ENCODE measurements at places on chromosomes 2 and 18.
A peak's percentile ranks its signal among the peaks of the same experiment; 100 is the strongest.

DNA sequence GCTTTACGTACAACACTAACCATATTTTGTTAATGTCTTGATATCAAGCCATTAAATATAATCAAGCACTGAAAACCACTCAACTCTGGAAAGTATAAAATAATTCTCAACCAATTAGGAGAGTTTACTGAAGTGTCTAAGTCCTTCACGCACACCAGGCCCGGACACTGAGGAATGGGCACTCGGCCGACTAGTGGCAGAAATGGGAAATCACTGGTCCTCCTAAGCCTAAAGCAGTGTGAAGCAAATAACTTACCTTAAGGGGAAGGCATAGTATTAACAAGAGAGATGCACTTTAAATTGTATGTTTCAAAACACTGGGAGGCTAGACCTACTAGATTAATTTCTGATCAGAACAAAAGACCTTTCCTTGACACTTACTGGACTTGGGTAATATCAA, 45.7 kb downstream of the FAM210A start:
- DNase-seq, result peak; percentile 54

DNA sequence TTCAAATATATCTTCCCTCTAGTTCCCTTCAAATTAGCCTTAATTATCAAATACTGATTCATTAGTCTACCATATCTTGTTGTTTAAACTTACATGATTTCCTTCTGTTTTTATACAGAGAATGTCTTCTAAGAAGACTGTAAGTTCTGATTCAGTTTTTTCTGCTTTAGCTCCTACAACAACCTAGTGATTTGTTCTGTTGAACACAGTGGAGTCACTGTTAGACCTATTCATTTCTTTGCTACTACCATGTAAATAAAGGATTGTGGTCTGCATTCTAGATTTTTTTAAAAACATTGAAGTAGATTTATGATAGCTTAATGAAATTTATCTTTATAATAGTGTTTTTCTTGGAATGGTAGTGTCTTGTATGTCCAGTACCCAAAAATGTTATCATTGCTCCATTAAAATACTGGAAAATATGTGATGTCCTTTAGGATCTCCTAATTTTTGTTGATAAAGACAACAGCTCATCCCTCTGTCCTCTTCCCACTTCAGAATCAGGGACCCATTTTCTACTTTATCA, 146.4 kb downstream of the MBD5 start:
- no peak for DNase-seq

GRCh38 chr2:39664232-39664887, 1.4 kb upstream of the TMEM178A start:
- no peak for DNase-seq

- no peak for DNase-seq
Measured at GRCh38 chr18:64119916-64120315, 29.0 kb downstream of the LINC00305 start.

DNA sequence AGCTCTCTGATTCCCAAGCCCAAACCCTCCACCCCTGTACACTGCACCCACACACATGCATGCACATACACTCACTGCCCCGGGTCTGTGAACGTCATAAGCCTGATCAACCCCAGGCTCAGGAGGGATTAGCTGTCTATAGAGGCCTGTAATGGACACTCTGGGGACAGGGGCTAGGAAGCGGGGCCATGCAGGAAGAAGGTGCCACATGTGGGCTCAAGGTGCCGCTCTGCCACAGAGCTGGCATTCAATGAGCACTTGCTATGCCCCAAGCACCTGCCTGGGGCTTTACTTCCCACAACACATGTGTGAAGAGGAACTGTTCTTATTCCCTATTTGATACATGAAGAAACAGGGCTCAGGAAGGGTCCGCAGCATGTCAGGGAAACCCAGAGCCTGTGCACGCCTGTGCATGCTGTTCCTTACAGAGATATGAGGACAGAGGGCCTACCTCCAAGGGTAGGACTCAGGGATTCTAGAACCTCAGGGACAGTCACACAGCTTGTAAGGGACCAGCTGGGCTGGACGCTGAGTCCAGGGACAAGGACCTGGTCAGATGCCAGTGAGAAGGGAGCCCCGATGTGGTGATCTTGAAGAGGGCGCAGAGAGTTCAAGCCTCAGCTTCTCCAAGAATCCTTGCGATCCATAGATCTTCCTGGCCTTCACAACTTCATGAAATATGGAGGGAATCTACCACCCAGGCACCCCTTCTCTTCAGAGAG, 5.0 kb downstream of the BIN1 start:
- no peak for DNase-seq

DNA sequence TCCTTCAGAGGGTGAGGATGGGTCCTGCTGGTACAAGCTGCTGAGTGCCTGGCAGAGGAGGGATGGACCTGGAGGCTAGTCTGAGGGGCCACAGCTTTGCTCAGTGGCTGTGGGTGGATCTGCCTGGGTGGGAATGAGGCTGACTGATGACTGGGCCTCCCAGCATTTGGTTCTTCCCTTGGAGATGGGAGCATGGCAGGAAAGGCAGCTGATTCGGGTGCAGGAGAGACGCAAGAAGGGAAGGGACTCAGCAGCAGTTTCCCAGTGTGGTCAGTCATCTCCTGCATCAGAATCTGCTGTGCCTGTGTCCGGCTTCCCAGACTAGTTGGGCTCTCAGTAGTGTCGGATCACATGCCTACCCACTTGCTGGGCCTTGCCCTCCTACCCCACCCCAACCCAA, 7.3 kb downstream of the WIPF1 start:
- DNase-seq, result no peak

DNA sequence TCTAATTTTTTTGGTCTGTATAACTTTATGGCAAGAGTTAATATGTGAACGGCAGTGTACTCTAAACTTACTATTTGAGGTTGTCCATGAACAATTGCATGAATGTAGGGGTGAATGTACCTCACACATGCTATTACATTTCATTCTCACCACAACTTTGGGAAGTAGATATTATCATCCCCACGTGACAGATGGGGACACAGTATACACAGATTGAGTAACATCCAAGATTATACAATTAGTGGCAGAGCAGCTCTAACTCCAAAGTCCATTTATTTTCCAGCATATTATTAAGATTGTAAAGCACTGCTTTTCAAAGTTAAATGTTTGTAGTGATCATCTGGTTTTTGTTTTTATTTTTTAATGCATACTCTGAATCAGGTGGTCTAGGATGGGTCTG, 622.1 kb upstream of the ZEB2 start:
- peak; percentile 36 for DNase-seq

DNA sequence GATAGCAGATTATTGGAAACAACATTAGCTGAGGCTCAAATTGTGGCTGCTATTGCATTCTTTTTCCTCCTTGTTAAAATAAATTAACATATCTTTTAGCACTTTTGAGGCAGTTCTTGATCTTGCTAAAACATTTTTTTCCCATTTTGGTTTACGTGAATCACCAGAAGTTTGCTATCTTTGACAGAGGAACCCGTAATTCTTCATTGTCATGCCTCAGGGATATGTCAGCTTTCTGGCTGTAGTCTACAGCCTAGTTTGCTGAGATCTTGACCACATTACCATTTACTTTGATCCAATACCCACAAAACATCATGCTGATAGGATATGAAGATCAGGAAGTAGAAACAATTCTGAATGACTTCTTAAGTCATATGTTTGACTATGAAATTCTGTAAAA, 25.1 kb upstream of the FANCL start:
- DNase-seq, result no peak

GRCh38 chr2:238134393-238134785, 4.1 kb upstream of the KLHL30 start:
- DNase-seq, result no peak

DNA sequence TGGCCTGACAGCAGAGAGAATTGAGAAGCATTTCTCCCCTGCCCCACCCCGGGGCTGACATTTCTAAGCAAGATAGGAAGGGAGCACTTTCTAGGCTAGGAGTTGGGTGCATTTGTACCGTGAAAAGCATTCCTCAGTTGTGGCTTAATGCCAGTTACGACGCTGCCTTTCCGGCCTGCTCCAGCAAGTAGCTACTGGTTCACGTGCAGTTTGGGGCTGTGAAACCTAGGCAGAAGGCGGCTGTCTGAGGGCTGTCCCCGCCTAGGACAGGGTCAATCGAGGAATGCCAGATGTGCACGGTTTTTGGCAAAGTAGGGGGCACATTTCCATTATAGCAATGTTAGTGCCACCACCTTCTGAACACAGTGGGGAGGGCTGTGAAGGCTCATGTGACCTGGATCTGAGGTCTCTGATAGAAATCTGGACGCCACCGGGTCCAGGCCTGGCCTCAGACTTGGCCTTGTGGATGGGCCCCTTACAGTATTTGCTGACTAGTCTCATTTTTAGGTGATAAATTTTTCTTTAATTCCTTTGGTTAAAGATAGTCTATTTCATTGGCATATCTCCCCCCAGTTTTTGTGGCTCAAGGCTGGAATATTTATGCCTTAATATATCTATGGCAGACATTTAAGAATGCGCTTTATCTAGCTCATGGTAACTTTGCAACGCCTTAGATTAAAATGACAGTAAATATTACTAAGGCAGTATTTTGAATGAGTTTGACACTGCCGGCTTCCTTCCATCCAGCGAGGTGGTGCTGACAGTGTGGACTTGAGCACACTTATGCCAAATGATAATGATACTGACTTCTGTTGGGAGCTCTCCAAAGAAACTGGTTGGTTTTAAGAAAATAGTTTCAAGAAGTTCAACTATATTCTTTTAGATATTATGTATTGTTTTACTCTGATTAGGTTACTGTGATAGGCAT, 78.7 kb downstream of the LPIN1 start:
- DNase-seq, result peak; percentile 74

DNA sequence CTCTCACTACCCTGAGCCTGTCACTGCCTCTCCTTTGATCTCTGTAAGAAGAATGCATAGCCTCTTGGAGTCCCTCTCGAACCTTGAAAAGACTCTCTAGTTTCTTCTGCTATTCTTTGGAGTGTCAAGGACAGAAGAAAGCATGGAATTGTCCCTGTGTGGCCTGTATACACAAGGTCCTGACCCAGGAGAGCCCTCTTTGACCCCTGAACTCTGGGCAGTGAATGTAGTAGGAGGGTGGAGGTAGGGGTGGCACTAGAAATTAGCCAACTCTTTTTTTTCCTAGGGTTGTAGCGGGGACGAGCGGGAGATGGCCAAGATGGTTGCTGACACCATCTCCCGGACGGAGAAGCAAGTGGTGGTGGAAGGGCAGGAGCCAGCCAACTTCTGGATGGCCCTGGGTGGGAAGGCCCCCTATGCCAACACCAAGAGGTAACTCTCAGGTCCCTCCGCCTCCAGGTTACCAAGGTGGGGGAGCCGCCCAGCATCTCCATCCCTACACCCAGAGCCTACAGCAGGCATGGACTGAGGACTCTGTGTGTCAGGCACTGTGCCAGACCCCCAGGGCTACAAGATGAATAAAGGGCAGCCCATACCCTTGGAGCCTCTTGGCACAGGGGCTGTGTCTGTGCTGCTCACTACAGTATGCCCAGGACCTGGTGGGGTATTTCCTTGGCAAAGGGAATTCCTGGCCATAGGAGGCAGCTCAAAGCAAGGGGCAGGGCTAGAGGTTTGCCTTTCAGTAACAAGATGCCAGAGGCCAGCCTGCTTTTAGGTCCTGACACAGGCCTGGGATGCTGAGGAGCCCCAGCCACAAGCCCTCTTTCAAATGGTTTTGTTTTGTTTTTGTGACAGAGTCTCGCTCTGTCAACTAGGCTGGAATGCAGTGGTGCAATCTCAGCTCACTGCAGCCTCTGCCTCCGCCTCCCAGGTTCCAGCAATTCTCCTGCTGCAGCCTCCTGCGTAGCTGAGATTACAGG, 16.4 kb downstream of the VIL1 start:
- no peak for DNase-seq

- peak; percentile 17 for DNase-seq
Measured at GRCh38 chr18:59265246-59265973, 7.8 kb downstream of the RAX start.

GRCh38 chr2:231104115-231104713, 20.6 kb downstream of the HTR2B start:
- peak; percentile 57 for DNase-seq

- peak; percentile 11 for DNase-seq
Measured at GRCh38 chr2:170339322-170339721, 161.4 kb downstream of the MYO3B start.

DNA sequence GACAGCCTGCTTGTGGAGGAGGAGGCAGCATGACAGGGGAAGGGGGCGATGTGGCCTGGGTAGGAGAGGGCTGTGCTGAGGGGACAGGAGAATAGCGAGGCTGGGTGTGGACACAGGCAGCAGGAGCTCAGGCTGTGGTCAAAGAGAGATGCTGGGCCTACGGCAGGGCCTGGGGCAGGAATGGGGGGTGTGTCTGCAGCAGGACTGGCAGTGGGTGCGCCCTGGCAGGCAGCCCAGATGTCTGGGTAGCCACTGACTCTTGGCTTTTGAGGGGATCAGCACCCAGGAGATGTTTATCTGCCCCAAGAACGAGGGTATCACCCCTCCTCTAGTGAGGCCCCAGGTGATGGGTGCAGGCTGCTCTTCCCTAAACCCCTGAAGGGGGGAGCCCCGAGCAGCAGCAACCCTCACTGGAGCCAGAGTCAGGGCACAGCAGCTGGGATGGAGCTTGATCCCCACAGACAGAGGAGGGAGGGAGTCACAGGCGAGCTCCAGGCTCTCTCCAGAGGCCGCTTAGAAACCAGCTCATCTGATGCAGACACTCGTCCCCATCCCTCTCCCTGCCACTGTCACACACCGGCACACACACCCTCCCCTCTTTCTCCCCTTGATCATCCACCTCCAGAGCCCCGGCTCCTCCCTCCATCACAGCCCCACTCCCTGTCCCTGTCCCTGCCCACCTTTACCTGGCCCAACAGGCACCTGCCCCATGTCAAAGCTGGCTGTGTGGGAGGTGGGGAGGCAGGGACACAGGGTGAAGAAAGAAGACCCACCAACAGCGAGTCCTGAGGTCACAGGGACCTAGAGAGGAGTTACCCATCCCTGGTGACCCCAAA, 29.8 kb upstream of the TNS1 start:
- DNase-seq, result no peak

- no peak for DNase-seq
Measured at GRCh38 chr2:232447091-232447620, 8.8 kb upstream of the ALPI start.

DNA sequence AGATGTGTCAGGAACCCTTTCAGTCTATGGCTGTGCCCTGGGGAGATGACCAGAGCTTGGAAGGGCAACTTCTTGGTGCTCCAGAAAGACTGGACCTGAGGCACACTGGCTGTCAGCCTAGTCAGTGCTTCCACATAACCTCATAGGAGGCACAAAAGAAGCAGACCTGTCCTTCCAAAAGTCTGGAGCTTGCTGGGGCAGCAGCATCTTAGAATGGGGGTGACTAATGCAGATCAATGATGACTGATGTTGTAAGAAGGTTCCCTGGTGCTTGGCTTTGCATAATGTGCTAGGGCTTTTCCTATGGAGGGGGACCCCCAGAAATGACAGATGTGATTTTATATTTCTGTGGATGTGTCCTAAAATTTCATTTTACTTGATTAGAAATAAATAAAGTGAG, 255.7 kb upstream of the THUMPD2 start:
- no peak for DNase-seq

DNA sequence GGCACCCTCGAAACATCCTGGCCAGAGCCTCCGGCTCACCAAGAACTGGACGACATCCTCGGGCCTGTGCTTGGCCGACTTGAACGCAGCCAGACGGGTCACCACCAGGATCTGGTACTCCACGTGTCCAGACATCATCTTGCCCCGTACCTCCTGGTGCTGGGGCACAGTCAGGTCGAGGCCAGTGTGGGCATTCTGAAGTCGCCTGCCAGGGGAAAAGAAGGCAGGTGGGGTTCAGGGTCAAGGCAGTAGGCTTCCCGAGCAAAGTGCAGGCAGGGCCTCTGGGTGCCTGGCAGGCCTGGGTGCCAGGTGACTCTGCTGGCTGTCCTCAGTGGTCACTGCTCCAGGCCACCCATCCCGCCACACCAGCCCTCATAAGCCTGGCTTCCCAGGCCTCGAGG, 5.6 kb downstream of the HS1BP3 start:
- no peak for DNase-seq
